ENCODE measurements at places on chromosomes 12 and 14.

DNA sequence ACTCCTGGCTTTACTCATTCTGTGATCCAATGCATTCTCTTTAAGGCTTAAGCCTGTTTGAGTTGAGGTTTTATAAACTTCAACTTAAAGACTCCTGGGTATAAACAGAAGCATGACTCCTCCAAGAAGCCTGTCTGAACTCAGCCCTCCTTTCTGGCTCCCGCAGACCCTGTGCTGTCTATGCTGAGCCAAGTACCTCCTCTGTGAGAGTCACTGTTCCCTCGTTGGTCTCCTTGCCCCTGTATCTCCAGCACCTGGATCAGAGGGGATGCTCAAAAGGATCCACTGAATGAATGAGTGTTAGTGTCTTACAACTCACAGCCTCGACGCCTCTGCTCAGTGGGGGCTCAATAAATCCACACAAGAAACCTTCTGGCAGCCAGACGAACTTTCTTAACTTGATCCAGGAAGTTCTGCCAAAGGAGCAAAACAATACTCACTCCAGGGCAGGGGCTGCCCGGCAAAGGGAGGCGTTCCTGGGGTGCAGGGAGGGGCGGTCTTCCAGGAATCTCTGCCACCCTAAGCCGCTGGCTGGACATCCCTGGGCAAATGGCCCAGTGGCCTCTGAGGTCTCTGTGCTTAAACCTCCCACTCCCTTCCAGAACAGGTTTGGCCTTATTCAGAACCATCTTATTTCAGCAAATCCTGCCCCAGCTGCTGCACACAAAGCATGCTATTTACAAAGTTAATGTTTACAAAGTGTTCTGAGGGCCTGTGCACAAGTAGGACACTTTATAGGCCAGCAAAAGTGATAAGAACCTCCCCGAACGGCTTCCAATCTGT is 32.9 kb downstream of the MAP1LC3B2 start:
- no peak for DNase-seq

- no peak for DNase-seq
Measured at GRCh38 chr14:44109036-44109435, 398.0 kb downstream of the FSCB start.

- DNase-seq = peak; percentile 76
Measured at GRCh38 chr14:76937181-76938091, 91.1 kb downstream of the IRF2BPL start.

- peak; percentile 31 for DNase-seq
Measured at GRCh38 chr12:113461666-113462065, 10.0 kb downstream of the LHX5 start.

DNA sequence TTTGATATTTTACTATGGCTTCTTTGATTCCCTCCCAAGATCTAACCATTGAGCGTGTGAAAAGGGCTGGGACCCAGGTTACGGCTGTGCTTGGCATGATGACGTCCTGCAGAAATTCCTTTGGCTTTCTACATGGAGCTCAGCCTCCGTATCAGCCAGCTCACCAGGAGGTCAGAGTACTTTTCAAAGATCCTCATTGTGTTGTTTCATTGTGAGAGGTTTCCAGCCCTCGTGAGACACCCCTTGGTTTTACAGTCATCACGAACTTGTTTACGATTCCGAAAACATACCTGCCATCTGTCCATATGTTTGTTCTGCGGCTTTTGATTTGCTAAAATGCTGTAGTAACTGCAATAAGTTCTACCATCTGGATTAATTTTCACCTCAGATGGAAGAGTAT is 453.1 kb downstream of the TMEM121 start:
- no peak for DNase-seq

DNA sequence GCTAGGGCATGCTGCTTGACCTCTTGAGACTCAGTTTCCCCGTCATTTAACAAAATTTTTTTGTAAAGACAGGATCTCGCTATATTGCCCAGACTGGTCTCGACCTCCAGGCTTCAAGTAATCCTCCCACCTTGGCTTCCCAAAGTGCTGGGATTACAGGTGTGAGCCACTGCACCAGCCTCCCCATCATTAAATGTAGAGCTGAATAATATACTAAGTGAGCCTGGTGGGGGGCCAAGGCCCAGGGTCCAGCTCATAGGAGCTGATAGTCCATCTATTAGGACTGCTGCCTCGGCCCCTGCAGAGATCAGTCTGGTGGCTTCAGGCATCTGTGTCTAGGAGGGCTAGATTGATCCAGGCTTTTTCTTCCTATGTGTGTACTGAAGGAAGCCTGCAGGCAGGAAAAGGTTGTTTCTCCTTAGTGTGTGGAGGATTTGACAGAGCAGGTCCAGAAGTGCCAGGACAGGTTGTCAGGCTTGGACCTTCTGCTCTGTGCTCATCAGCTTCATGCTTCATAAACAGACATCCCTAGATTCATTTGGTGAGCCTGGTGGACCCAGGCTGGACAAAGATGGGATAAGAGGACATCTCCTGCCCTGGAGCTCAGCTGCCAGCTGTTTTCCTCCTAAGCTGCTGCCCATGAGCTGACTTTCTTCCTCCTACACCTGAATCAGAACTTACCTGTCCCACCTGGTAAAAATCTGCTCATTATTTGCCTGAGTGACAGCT is 135.4 kb downstream of the ZFP36L1 start:
- DNase-seq = no peak

GRCh38 chr12:28946361-28946760 is 202.7 kb upstream of the FAR2 start:
- DNase-seq = no peak

DNA sequence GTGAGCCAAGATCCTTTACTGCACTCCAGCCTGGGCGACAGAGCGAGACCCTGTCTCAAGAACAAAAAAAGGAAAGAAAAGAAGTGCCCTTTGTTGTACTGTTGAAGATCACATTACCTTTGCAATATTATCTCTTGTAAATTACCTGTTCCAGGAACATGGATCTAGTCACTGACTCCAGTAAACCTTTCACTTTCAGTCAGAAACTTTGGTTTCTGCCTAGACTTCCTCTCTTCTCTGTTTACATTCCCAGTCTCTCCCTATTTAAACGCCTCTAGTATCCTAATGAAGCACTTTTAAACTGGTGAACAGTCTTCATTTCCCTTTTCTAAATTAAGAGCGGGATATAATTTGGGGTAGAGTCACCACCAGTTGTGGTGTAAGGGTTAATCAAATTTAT is 12.8 kb downstream of the CHPT1 start:
- no peak for DNase-seq

DNA sequence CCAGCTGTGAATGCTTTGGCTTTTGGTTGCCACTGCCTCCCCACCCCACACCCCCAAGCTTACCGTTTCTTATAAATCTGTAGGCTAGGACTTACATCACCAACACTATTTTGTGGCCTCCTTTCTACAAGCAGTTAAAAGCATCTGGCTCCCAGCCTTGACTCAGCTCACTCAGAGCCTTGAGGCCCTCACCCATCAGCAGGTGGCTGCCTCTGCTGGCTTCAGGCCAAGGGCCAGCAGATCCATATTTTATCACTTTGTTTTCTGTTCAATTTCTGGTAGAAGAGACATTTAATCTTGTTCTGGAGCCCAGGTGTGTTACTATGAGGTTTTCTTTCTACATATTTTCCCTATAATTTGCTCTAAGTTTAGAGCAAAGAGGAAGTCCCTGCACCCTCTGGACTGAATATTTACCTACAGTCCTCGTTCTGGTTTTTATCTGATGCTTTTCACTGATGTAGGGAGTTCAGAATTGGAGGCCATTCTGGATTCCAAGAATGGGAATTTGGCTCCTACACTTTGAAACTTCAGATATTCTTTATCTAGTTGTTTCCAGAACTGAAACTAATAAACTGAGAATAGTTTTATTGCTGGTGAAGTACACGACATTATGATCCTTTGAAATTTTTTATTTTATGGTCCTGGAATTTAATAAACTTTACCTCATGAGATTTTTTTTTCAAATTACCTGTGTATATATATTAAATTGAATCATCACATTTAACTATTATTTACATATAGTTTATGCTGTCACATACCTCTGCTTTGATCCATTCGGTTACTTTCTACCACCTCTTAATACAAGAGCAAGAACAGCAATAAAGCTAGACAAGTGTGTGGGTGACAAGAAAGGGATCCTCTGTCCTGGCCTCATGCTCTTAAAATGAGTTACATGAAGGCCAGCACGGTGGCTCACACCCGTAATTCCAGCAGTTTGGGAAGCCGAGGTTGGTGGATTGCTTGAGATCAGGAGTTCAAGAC is 22.2 kb downstream of the PLBD1 start:
- DNase-seq = no peak
